ENCODE measurements at places on chromosomes 4 and X.

DNA sequence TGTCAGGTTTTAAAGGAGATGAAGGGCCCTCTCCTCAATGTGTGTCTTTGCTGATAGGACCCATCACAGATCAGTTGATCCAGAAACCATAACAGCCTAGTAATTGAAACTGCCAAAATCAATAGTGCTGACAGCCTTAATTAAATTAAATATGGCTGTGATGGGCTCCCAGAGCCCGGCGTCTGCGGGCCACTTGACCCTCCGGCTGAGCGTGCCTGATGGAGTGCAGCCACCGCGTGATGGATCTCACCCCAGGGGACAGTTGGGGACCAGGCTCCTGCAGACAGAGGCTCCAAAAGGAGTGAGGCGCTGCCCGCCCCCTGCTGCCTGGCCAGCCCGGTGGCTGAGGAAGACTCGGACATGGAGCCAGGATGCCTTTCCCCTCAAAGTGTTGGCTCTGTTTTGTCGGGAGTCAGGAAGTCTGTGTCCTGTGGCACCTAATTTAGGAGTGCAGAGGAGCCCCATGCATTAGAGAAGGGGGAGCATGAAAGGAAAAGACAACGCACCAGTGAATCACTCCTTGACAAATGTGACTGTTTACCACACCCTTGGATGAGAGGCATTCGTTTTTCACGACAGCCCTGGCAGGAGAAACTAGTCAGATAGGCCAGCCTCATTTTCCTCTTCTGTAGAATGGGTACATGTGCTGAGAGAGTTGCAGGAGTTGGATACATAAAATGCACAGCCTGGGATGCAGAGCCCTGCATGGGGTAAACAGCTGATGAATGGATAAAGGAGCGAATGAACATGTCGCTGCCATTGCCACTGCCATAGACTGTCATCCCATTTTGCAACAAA, 40.9 kb upstream of the MSX1 start:
- DNase-seq, result no peak

DNA sequence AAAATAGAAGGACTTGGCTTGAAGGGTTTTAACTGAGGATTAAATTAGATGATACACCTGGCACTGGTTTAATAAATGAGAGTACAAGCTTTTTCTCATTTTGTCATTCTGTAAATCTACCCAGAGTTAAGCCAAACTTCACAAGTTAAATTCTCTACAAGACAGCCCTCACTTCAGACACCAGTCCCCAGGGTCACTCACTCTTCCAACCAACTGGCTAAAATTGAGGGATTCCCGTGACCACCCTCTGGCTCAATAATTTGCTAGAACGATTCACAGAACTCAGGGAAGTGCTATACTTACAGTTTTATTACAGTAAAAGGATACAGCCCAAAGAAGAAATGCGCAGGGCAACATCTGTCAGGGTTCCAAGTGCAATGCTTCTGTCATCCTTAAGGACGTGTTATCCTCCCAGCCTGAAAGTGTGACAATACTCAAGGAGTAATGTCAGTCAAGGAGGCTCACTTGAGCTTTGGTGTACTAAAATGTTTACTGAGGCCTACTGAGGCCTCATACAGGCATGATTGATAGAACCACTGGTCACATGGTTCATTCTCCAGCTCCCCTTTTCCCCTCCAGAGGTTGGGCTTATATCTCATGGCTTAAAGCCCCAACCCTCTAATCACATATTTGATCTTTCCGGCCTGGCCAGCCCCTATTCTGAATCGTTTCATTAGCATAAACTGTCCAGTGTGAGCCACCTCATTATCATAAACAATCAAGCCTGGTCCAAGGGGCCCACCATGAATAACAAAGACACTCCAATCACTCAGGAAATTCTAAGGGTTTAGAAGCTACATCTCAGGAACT, 9.6 kb upstream of the TMSB4X start:
- DNase-seq, result no peak

DNA sequence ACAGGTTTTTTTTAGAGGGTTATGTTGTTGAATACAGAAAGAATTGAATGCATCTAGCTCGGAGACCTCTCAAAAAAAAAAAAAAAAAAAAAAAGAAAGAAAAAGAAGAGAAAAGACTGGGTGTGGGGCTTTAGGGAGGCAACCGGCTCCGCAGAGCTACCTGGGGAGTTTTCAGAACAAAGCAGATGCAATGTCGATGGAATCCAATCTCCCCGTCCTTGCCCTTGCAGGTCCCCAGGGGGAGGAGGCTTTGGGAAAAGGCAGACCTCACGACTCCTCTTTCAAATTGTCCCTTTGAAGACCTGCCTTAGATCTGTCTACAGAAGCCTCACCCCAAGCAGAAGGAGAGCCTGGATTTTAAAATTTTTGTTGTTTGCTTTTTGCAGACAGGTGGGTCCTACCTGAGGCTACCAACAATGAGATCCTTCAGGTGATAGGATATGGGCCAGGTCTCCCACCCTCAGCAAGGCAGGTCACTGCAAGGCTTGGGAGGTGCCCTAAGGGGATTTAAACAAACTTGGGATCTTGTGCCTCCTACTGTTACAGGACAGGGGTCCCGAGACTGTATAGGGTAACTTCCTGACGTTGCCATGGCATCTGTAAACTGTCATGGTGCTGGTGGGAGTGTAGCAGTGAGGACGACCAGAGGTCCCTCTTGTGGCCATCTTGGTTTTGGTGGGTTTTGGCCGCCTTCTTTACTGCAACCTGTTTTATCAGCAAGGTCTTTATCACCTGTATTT, 75.2 kb upstream of the PRKX start:
- no peak for DNase-seq

DNA sequence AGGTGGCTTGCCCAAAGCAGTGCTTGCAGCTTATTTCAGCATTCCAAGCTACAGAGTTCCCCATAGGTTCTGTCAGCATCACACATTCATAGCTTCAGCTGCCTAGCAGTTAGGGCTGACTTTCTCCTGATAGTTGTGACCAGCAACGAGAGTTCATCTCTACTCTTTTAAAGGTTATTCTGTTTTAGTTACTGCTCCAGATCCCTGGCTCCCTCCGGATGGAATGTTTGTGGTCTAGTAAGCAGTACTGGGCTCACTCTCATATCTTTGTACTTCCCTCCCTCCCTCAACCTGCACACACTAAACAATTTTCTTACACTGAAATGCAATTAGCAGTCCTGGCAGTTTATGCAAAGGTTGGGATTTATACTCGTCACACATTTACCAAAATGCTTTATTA, 43.9 kb downstream of the PTTG2 start:
- DNase-seq, result no peak

DNA sequence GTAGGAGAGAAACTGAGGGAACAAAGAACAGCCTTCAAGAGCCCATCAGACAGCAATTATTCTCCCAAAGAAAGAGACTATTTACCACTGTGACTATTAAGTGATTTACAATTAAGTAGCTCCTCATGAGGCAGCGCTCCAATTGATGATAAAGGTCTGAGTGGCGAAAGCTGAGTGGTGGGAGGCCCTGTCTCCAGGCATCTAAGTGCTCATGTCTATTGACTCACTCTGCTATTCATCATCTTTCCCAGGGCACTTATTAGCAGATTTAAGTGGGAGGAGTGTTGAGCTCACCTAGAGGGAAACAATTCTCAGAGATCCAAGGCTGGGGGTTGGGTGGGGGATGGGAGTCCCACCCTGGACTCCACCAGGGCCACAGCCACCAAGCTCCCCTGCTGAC, 23.3 kb downstream of the AMER1 start:
- no peak for DNase-seq
